ENCODE measurements at places on chromosomes 16 and 17.

- DNase-seq, result no peak
Observed at GRCh38 chr17:14762736-14763479, 462.0 kb downstream of the HS3ST3B1 start.

DNA sequence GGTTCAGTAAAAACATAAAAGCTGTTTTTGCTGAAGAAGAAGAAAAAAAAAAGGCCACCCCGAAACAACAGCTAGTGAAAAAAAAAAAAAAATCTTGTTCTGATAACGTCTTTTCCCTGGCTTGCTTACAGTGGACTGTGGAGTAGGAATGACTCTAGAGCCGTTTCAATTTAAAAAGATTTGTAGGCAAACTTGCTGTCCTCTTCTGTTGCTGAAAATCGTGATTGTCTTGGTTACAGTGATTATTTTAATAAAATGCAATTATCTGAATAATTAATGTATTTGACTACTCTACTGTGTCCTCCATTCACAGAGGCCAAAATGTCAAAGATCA lies 190.6 kb upstream of the TBX2 start:
- DNase-seq, result no peak

DNA sequence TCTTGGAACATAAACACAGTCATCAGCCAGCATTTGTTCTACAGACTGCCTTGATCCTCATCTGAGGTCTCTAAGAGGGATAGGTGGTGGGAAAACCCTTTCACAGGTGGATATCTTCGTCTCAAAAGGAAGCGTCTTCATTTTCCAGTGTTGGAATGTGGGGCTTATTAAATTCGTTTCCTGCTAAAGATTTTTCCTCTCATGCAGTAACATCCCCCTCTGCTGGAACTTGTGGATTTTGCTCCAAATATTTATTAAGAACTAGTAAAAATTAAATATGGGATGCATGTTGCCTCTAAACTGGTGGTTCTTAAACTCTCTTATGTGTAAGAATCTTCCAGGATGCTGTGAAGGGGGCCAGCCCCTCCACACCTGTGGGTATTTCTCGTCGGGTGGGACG lies 20.1 kb upstream of the MLYCD start:
- peak; percentile 77 for DNase-seq

DNA sequence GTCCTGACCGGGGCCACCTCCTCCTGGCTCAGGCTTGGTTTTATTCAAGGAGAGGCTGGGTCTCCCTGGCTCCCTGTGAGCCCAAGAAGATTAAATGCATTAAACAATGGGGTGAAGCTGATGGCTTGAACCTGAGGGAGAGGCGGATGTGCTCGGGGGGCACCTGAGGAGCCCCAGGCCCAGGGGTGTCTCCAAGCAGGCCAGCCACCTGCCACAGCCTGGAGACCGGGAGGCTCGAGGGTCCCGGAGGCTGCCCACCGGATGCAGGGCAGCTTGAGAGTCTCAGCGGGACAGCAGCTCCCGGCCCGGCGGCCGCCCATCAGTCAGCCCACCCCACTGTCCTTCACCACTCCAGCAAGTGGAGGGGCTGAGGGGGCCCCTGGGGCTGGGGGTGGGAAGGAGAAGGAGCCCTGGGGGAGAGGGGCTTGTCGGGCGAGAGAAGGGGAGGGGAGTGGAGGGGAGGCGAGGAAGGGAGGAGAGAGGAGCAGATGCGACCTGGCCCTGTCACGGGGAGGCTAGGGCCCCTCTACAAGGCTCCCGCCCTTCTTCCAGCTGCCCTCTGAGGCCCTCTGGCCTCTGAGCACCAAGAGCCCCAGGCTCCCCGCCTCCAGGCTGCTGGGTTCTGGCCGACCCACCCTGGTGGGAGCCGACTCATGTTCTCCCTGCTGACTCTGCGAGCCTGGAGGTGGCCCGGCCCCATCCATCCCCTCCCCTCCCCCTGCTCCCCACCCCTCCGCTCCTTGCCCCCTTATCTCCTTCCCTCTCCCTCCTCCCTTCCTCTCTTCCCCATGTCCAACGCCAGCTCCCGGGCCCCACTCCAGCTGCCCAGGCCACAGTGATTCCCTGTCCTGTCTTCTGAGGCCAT lies 13.2 kb downstream of the CD7 start:
- no peak for DNase-seq

DNA sequence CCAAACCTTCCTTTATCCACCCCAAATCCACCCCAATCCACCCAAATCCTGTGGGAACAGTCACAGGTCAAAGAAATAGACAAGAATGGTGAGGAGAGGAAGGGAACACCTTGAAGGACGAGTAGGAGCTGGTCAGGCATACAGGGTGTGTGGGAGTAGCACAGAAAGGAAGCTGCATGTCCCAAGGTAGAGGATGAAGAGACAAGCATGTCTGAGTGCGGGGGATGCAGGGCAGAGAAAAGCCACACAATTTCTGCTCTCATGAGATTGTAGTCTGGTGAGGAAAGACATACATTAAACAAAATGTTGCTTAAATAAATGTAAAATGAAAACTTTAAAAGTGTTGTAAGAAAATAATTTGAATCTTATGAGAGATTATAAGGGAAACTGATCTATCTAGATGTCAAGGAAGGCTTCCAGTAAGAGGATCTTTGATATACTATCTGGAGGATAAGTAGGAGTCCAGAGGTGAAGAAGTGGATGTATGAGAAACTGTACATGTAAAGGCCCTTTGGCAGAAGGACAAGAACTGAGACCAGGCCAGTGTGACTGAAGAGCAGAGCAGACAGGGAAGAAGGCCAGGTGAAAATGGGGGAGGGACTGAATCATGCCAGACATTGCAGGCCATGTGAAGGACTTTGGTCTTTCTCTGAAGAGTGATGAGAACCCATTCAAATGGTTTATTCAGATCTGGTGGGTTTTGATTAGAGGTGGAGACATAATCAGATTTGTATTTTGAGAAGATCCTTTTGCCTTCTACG lies 18.6 kb downstream of the TMEM98 start:
- no peak for DNase-seq

GRCh38 chr17:8119581-8120519 lies 1.5 kb upstream of the ALOXE3 start:
- DNase-seq, result peak; percentile 95

- no peak for DNase-seq
Observed at GRCh38 chr16:85286951-85287814, 174.9 kb upstream of the CIBAR2 start.

GRCh38 chr17:40602445-40603443 lies 37.5 kb upstream of the CCR7 start:
- DNase-seq, result no peak

- DNase-seq, result no peak
Observed at GRCh38 chr17:19553036-19553435, 19.4 kb downstream of the SLC47A1 start.

DNA sequence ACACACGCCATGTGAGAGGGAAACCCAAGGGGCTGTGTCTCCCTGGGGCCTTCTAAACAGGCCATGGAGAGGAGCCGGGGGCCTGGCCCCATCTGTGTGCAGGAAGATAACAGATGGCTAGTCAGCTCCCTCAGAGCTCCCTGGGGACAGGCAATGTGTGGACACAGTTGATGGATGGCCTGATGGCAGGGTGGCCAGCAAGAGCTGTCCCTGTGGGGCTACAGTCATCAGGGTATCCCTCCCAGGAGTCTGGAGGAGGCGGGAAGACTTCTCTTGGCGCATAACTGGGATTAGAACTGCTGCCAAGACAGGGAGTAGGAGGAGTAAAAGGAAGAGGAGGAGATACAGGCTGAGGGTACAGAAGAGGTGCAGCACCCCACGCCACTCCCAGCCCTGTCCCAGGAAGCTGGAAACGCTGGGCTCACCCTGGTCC lies 17.3 kb downstream of the MYO18A start:
- no peak for DNase-seq

DNA sequence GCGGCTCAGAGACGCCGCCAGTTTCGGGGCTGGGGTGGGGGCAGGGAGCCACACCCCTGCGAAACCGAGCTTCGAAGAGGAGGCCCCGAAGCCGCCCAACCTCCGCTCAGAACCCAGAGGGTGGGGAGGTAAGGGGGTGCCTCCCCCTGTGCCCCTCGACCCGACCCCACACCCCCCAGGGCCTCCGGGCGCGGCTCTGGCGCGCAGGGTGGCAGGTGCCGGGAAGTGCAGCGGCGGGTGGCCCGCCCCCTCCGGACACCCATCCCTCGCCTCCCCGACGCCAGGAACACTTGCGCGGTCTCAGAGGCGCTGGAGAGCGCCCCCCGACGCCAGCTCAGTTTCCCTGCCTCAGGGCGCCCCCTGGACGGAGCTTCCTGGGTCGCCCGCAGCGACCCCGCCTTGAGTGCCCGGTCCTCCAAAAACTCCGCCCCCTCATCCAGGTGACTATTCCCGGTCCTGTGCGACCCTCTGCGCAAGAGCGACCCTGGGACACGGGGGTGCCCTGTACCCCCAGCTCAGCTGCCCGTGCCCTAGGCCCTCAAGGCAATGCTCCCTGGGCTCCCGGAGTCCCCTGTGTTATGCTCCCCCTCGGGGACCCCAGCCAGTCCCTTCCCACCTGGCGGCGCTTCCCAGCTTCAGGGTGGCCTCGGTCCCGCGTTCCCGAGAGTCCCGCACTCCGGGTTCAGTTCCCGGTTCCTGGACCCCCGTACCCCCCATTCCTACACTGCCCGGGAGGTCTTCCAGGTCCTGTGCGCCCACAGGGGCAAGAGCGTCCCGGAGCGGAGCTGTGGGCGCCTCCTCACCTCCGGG lies 562 bp downstream of the PPL start:
- DNase-seq, result peak; percentile 64

DNA sequence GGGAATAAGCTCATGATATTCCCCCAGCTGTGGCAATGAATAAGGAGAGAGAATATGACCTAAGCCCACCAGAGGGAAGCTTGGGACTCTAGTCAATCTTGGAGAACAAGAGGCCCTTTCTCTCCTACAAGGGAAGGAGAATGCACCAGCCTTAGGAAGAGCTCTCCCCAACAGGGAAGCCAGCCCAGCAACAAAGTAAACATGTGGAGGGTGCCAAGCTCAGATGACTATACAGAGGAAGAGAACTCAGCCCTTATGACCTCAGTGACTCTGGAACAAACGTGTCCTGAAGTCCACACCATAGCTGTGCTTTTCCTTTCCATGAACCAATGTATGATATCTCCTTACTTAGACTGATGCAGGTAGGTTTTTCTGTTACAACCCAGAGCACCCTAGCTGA lies 219.7 kb downstream of the GSG1L start:
- no peak for DNase-seq
